ENCODE measurements at places on chromosomes 11 and 22.
A peak's percentile ranks its signal among the peaks of the same experiment; 100 is the strongest.

- DNase-seq: no peak
Measured at GRCh38 chr22:49753276-49753890, 74.3 kb downstream of the BRD1 start.

DNA sequence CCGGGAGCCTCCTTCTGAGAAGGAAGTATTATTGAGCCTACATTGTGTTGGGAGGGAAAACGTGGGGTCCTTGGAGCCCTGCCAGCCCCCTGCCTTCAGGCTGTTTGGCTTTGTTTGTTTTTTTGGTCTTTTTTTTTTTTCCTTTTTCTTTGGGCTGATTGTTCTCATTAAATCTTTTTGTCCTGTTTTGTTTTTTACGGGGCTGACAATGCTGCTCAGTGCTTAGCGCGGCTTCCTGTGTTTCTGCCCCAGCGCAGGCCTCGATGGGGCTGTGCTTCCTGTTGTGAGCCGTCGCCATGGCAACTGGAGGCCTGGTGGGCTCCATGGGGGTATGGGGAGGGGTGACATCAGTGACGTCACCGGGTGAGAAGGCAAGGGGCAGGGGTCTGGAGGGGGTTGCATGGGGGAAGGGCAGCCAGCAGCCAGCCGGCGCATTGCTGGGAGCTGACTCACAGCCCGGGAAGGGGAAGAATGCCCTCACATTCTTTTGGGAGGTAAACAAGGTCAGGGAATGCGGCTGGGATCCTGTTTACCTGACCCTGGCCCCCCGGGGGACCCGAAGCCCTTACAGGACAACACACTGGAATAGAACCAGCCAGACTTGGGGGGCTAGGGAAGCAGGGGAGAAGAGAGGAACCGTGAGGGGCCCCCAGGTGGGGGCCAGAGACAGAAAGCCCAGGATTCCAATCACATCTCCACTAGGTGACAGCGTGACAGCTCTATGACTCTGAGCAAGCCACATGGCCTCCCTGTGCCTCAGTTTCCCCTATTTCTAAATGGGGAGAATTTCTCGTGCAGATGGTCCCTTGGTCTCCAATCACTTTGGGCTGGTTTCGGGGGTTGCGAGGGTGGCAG lies 22.2 kb upstream of the CBX7 start:
- DNase-seq: peak; percentile 82

GRCh38 chr11:32722255-32722654 lies 72.2 kb downstream of the CCDC73 start:
- no peak for DNase-seq

DNA sequence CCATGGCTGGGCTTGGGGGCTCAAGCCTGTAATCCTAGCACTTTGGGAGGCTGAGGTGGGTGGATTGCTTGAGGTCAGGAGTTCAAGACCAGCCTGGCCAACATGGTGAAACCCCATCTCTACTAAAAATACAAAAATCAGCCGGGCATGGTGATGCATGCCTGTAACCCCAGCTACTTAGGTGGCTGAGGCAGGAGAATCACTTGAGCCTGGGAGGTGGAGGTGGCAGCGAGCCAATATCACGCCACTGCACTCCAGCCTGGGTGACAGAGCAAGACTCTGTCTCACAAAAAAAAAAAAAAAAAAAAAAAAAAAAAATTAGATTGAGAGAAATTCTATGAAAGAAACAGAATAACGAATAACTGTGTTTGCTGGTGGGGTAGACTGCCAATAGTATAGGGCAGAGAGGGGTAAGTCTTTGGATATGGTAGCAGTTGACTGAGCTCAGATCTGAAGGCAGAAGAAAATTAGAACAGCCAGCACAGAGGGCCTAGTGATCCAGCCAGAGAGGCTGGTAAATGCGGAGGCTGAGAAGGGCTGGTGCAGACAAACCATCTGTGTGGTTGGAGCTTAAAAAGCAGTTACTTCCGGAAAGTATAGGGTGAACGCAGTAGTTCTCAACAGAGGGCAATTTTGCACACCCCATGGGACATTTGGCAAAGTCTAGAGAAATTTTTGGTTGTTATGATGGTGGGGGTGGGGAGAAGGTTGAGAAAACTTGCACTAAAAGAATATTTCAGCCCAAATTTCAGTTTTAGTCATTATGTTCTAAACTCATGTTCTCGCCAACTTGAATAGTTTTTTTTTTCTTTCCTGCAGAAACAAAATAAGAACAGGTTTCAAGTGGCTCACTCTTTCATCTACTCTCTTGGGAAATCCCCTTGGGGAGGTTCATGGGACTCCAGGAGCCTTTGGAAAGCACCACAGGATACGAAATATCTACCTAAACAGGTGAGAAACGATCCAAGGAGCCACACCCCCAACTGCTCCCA lies 1.6 kb upstream of the HORMAD2 start:
- DNase-seq: no peak

DNA sequence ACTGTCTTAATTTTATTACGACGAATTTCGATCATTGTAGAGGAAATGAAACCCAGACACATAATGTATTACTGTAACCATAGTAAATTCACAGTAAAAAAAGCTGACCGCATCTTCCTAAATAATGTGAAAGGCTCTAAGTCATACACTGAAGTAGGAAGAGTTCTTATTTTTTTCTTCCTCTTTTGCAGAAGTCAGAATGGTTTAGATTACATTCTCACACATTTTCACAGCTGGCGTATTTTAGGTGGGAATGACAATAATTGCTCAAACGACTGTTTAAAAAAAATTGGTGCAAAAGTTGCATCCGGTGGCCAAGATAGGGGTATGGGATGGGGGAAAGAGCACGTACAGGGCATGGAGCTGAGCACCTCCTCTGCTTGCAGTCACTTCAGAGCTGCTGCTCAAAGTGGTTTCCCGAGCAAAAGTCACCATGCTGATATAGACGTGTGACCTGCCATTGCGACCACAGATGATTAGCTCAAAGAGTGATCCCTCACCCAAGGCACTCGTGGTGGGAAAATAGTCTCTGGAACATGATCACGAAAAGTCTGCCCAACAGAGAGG lies 35.3 kb downstream of the MMP13 start:
- no peak for DNase-seq

GRCh38 chr22:47332246-47332980 lies 570.0 kb downstream of the TBC1D22A start:
- DNase-seq: no peak

GRCh38 chr11:64103277-64103985 lies 62.5 kb downstream of the MACROD1 start:
- no peak for DNase-seq

- DNase-seq: no peak
Measured at GRCh38 chr11:127693686-127694085, 693.1 kb upstream of the KIRREL3 start.

Data from kidney epithelial cell (primary cell).